ENCODE measurements at places on chromosomes 3 and 15. TPM values are rescaled to one million over a fixed set of nuclear protein-coding genes. Genes with fewer than 3 reads are reported as not detected.

- H3K4me1 ChIP-seq: no peaks in the 10 kb centered on the region
- no peak overlapping the region for H3K4me3 ChIP-seq
- no peaks in the 10 kb centered on the region for H3K27me3 ChIP-seq
- H3K27ac ChIP-seq: no peak overlapping the region
Measured at GRCh38 chr3:190105876-190106275, 14.8 kb downstream of the P3H2 start.

DNA sequence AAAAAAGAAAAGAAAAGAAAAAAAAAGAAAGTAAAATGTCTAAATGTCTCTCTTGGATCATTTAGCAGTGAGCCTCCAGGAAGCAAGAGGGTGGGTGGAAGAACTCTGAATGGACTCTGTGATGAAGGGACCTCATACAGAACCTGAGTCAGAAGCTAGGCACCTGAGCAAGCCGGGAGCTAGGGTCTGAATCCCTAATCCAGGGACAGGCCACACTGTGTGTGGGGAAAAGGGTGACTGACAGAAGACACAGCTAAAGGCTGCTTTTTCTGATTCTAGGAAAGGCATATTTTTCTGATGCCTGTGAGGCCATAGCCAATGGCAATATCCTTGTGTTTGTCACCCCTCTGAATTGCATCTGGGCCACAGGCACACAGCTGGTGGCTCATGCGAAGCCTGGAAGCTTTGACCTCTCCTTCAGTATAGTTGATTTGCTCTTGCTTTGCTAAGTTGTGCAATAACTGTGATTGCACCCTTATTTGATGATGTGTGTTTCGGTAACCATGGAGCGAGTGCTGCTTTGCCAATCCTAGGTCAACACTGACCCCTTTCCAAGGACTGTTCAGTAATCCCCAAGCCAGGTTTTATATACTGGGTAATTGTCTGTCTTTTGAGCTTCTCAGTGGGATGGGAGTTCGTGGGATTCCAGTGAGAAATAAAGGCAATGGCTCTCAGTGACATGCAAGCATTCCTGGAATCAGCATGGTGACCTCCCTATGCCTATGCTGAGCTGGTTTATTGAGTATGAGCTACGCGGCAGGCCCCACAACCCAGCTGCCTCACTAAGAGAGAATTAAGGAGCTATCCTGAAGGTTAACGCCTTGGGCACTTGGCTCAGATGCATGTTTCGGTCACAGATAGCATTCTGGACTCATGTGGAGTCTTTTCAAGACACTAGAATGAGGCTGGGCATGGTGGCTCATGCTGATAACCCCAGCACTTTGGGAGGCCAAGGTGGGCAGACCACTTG lies 49.0 kb upstream of the OSBPL11 start:
- no peak overlapping the region for H3K4me3 ChIP-seq
- no peaks in the 10 kb centered on the region for H3K4me1 ChIP-seq
- H3K36me3 ChIP-seq: no peaks in the 10 kb centered on the region

GRCh38 chr15:76961268-76962011 lies 29.9 kb downstream of the RCN2 start:
- H3K27ac ChIP-seq: no peak overlapping the region
- no peak for DNase-seq
- H3K4me3 ChIP-seq: no peak overlapping the region
- H3K4me1 ChIP-seq: no peaks in the 10 kb centered on the region

GRCh38 chr3:77160931-77161497 lies 121.1 kb downstream of the ROBO2 start:
- no peak overlapping the region for H3K4me3 ChIP-seq
- DNase-seq: no peak
- H3K4me1 ChIP-seq: no peaks in the 10 kb centered on the region
- no peaks in the 10 kb centered on the region for H3K27me3 ChIP-seq

DNA sequence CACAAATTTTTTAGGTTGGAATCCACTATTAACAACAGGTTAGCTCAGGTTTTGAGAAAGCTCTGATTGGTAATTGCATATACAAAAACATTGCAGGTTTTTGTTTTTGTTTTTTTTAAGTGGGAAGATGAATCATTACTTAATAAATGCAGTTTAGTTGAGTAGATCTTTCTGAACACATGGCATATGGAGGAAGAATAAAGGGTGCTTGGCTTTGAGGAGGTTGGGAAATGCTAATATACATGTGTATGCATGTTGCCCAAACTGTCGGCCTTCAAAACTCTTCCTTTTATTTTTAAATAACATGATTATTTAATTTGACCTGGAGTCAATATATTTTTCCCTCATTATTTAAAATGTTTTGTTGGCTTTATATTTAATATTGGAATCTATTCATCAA lies 32.8 kb downstream of the ZBTB38 start:
- H3K4me3 ChIP-seq: peak overlapping the region; percentile 72
- H3K36me3 ChIP-seq: peaks cover 1% of the 10 kb centered on the region
- no peak for DNase-seq

DNA sequence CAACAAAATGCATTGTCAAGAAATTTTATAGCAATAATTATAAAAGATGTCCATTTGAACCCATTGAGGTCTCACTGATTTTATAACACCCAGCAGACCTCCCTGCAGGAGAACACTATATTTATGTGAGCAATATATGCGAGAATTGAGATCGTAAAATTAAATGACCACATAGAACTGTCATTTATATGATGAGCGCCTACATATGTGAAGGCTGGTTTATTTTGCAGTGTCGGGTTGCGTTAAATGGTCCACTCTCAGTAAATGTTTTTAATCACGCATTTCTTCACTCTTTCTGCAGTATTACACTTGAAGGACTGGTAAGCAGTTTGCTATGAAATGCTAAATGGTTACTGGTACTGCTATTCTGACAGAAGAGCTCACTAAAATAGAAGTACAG lies 408.5 kb upstream of the AGTR1 start:
- H3K36me3 ChIP-seq: no peaks in the 10 kb centered on the region
- H3K27me3 ChIP-seq: no peaks in the 10 kb centered on the region
- H3K4me3 ChIP-seq: no peak overlapping the region

- no peaks in the 10 kb centered on the region for H3K27me3 ChIP-seq
- no peak for DNase-seq
- no peaks in the 10 kb centered on the region for H3K4me1 ChIP-seq
- H3K36me3 ChIP-seq: peaks cover 12% of the 10 kb centered on the region
- H3K4me3 ChIP-seq: no peak overlapping the region
Measured at GRCh38 chr3:172118019-172118418, 78.6 kb downstream of the FNDC3B start.

GRCh38 chr15:20353966-20354883 lies 187.4 kb downstream of the GOLGA6L6 start:
- H3K4me3 ChIP-seq: no peak overlapping the region
- H3K27ac ChIP-seq: no peak overlapping the region
- no peak for DNase-seq
- no peaks in the 10 kb centered on the region for H3K4me1 ChIP-seq

- no peaks in the 10 kb centered on the region for H3K36me3 ChIP-seq
- DNase-seq: no peak
- no peak overlapping the region for H3K27ac ChIP-seq
- H3K4me3 ChIP-seq: no peak overlapping the region
- no peaks in the 10 kb centered on the region for H3K4me1 ChIP-seq
- no peaks in the 10 kb centered on the region for H3K27me3 ChIP-seq
Measured at GRCh38 chr3:16723978-16724377, 118.8 kb upstream of the DAZL start.

Gene CAND2
- total RNA-seq: 1.6 TPM

Gene ACTRT3
- 0.11 TPM for total RNA-seq

Gene PPARG
- total RNA-seq: 0.16 TPM

Gene C3orf20
- total RNA-seq: 1.6 TPM

Gene CDCP1
- total RNA-seq: 1.7 TPM

Gene GOLGA8S
- not detected for total RNA-seq

All from GM12878 (cell line).